ENCODE measurements at places on chromosomes 5 and 9.

DNA sequence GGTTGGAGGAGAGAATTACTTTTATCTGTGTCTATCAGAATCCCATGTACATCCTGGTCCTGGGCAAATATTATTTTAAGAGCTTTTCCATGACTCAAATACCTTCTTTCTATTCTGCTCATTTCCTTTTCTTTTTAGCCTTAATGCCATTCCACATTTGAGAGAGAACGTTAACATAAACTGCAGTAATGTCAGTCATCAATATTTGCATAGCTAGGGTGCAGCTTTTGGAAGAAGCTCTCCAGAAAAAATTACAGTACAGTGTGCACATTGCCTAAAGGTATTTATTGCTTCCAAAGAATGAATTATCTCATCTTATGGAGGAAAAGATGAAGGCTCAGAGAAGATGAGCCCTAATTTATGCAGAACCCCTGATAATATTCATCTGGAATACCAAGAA is 58.3 kb downstream of the INSYN2B start:
- DNase-seq = no peak

GRCh38 chr5:173056783-173057061 is 570 bp downstream of the CREBRF start:
- DNase-seq = no peak

DNA sequence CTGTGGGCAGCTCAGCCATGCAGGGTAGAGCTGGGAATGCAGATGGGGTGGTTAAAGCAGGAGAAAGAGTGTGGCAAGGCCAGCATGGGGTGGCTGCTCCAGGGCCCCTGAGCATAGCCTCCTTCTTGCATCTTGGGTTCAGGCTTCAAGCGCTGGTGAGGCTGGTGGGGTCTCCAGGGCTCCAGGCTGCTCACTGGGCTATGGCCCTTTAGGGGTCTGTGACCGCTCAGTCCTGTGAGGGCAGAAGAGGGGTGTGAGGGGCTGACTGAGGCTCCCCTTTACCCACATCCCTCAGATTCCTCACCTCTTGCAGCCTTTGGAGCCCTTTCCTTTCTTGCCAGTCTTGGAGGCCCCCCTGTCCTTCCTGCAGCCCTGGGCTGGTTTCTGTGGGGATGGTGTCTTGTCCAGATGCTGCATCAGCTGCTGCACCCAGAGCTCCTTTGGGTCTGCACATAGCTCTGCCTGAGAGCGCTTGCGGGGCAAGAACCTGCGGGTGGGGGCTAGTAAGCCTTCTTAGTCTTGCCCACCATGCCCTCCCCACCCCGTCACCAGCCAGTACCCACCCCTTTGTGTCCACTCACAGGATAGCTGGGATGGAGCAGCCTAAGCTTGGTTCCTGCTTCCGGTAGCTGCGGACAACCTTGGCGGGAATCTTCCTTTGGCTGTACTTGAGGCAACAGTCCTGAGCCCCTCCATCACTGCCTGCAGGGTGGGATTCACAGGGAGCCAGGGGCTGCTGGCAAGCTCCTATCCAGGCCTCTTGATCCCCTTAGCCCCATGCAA is 549 bp downstream of the CCL21 start:
- no peak for DNase-seq

DNA sequence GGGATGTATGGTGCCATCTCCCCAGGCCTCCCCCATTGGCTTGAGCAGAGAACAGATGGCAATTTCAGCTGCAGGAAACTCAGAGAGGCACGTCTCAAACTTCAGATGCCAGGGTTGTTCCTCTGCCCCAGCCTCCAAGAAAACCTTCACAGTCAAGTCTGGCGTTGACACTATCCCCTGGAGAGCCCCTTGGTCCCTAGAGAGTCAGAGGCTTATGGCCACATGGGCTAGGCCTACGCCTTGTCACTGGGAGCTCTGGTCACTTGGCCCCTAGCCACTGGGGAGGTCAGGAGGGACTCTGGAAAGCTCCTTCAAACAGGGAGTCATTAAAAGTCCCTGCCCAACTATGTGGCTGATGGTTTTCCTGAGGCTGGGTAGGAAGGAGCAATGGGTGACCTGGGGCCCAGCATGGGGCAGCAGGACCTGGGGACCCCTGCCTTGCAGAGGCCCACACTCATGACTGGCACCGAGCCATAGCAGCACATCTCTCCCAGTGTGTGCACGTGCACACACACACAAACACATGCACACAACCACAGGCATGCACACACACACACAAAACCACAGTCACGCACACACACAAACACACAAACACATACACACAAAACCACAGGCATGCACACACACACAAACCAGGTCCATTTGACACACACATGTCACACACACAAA is 144.2 kb downstream of the GADD45G start:
- DNase-seq = no peak

- peak; percentile 39 for DNase-seq
Observed at GRCh38 chr5:9361835-9362234, 184.0 kb downstream of the SEMA5A start.

DNA sequence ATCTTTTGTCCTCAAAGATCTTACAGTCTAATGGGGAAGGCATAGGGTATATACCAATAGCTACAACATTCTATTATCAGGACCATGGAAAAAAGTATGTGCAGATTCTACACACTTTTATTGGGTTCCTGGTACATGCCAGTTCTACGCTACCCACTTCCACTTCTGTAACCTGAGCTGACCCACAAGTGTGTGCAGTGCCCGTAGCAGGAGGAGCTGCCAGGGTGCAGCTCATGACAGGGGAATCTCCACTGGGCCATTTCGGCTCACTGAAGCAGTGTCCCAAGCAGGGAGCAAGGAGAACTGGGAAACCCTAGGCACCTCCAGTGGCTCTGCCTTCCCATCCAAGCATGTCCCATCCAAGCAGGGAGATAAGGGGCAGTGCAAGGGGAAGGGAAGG is 60.4 kb downstream of the FOXI1 start:
- no peak for DNase-seq

DNA sequence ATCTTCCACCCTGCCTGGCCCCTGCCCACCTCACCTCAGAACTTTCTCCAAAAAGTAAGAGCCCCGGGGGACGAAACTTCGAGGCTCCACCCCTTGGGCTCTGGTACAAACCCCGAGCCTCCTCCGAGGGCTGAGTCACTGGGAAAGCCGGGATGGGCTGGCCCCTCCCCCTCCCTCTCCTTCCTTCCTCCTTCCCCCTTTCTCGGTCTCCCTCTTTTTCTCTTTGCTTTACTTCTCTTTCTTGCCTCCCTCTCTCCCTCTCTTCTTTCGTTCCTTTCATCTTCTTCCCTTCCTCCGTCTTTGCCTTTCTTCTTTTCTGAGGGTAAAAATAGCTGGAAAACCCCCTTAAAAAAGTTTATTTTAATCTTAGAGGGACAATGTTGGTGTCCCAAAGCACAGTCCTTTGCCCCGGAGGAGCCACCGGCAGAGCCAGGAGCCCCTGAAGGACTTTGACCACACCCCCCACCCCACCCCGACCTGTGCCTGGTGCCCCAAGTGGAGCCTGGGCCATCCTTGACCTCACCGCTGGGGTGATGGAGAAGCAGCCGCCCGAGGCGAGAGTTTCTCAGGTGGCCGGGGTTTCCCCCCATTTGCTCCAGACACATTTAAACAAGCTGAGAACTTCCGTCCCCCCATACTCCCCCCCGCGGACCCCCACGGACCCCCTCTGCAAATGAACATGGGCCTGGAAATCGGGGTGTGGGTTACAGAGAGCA is 5.7 kb upstream of the NOTCH1 start:
- DNase-seq = no peak

- DNase-seq = no peak
Observed at GRCh38 chr9:76502746-76503145, 43.8 kb downstream of the GCNT1 start.

DNA sequence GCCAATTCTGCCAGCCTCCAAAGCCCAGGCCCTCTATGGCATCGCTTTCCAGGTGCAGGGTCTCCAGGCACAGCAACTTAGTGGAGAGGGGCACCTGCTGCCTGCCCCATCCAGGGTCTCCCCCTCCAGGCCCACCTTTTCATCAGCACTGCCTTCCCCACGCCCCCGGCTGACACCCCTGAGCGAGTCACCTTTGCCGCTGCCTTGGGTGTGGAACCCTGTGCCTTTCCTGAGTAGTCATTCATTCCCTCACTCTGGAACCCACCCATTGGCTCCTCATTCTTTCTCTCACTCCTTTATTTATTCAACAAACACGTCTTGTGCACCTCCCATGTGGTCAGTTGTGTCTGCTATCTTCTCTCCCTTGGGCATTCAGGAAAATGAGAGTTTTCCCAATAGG is 14.5 kb upstream of the RPL26L1 start:
- no peak for DNase-seq

- no peak for DNase-seq
Observed at GRCh38 chr5:36459176-36460135, 146.9 kb upstream of the SLC1A3 start.

GRCh38 chr9:133667759-133668450 is 31.7 kb downstream of the DBH start:
- no peak for DNase-seq

DNA sequence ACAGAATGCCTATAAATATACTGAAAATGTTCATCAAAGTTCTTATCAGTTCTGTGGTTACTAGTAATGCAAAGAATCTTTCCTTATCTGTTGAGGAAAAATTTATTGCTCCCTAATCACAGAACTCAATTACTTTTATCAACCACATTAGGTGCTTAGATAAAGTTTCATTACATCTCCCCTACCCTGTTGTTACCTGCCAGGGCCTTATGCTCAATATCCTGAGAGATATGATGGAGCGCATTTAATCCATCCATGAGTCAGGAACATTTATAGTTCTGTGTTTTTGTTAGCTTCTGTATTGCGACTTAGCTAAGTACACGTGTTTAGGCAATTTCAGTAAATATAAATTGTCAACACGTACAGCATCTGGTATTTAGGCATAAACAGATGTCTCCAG is 164.3 kb upstream of the ST8SIA4 start:
- no peak for DNase-seq

DNA sequence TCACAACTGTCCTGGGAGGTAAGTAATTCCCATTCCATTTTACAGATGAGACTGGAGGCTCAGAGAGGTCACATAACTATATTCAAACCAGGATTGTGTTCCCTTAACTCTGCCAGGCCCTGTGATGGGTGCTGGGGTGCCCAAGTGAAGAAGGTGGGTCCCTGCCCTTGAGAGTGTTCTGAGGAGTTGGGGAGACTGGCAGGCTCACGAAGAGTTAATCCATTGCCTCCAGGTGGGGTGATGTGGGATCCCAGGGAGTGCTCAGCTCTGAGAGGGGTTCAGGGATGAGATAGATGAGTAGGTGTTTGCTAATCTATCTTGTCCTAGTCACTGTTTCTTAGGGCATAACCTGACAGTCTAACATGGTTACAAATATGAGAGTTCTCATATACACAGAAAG is 36.7 kb downstream of the GSN start:
- no peak for DNase-seq

- DNase-seq = no peak
Observed at GRCh38 chr5:133925269-133925668, 43.2 kb downstream of the C5orf15 start.

GRCh38 chr9:137309368-137310188 is 7.5 kb upstream of the NRARP start:
- no peak for DNase-seq

DNA sequence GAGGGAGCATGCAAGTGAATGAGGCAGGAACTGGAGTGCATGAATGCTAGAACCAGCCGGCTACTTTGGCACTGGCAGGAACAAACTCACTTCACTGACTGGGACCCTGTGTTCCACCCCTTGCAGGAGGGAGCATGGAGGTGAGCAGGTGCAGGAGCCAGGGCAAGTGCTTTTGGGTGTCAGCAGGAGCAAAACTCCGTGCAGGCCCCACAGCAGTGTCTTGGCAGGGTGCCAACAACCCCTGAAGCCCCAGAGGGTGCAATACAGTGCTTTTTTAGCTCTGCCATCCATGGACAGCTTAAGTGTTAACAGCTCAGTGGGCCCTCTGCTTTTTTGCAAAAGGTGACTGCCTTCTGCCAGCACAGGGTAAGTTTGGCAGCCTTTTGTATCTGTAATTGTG is 245.8 kb upstream of the PCSK5 start:
- DNase-seq = no peak

GRCh38 chr5:139900546-139901250 is 105.1 kb downstream of the PSD2 start:
- no peak for DNase-seq

All from SW 1271 (cell line).